ENCODE measurements at places on chromosomes 7 and 10.

DNA sequence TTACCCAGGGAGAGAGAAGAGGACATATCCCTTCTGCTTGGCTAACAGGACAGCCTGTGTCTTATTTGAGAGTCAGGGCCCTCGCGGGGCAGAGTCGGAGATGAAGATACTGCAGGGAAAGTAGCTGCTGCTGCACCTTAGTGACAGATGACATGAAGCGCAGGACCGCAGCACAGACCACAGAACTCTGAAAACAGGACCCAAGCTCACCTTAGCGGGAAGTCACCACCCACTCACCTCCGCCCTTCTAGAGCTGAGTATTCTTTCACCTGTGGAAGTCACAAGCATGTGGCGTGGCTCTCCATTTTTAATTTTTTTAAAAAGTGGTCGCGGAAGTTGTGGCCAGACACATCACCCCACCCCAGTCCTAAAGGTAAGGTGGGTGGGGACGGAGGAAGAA lies 191.4 kb downstream of the FAM107B start:
- peak; percentile 92 for DNase-seq

GRCh38 chr7:42218248-42218647 lies 18.8 kb downstream of the GLI3 start:
- DNase-seq = no peak

- no peak for DNase-seq
These were observed 187.4 kb upstream of the PDE1C start for GRCh38 chr7:32257621-32258020.

- no peak for DNase-seq
These were observed 15.5 kb downstream of the KLF6 start for GRCh38 chr10:3769556-3769955.

- DNase-seq = no peak
These were observed 32.9 kb downstream of the TMEM168 start for GRCh38 chr7:112757337-112757736.

- no peak for DNase-seq
These were observed 201.7 kb upstream of the PTN start for GRCh38 chr7:137545059-137545716.

DNA sequence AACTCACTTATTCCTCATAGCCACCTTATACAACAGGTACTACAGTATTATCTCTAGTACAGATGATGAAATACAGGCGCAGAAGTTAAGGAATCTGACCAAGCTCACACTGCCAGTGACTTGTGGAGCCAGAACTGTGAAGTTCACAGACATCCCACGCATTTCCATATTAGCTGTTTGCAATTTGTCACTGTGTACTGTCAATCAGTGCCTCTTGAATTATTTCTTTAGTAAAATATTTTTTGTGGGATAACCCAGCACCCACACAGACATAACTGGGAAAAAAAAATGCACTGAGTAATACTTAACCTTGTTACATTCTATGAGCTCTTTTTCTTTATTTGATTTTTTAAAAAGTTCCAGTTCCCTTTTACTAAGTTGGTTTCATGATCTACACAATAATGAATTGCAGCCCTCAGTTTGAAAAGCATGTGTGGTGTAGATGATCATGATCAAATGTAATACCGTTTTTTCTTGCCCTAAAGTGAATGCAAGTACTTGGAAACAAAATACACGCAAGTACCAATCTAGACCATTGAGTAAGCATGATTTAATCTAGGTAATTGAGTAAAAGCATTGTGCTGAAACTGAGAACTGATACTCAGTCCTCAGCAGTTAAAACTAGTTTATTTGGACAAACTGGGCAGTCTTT lies 14.1 kb downstream of the CUL1 start:
- DNase-seq = no peak

DNA sequence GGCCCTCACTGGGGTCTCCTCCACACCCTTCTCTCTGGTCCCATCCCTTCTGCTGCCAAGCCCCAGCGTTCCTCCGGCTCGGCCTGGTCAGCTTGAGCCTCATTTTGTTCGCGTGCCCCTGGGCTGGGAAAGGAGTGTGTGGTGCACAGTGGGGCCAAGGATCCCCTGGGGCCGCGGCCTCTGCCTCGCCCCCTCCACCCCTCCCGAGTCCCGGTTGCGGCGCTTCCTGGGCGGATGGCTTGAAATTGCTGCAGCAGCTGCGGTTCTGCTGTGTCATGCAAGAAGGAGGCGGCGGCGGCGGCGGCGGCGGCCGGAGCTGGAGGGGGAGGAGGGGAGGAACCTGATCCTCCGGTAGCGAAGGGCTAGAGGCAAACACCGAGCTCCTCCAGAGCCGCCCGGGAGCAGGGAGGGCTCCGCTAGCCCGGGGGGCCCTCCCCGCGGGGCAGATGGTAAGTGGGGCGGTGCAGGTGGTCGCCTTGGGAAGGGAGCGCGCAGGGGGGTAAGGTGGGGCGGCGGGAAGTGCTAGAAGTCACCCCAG lies 217.8 kb upstream of the MKLN1 start:
- DNase-seq = peak; percentile 83

GRCh38 chr10:24215196-24215595 lies 6.3 kb downstream of the KIAA1217 start:
- DNase-seq = no peak

GRCh38 chr7:154698726-154699291 lies 304.1 kb downstream of the PAXIP1 start:
- DNase-seq = no peak

DNA sequence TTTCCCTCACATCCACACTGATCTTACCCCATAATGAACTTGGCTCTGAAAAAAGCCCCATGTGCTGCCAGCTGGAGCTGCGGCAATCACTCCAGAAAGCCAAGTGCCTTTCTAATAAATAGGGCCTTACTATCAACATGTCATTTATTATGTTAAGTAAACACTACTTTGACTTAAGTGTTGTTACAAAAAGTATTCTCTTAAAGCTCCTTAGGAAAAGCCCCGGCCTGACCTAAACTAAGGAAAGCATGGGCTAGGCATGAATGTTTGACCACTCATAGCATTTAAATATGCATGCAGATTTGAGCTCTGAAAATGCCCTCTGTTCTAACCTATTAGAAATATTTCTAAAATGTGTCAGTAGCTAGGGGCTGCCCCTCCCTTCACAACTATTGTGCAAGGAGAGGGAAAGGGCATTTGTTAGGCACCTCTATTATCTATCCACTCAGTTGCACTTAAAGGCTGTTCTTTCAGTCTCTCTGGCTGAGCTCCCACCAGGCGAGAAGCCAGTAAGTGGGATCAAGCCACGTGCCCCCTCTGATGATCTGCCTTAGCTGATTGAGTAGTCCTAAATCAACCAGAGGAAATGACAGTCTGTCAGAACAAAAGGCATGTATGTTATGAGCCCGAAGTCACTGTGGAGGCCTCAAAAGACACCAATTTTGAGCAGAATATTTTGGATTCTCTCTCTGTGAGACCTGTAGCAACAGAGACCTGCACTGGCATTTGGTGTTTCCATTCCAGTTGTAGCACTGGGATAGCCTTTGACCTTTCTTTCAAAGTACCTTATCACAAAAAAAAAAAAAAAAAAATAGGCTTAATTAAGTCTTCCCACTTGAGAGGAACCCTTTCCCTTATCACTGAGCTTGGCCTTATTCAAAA lies 77.1 kb downstream of the ITGB8 start:
- DNase-seq = no peak

- no peak for DNase-seq
These were observed 1.0 kb downstream of the CCDC186 start for GRCh38 chr10:114172776-114173602.

GRCh38 chr7:129375141-129375938 lies 58.9 kb upstream of the STRIP2 start:
- DNase-seq = no peak

DNA sequence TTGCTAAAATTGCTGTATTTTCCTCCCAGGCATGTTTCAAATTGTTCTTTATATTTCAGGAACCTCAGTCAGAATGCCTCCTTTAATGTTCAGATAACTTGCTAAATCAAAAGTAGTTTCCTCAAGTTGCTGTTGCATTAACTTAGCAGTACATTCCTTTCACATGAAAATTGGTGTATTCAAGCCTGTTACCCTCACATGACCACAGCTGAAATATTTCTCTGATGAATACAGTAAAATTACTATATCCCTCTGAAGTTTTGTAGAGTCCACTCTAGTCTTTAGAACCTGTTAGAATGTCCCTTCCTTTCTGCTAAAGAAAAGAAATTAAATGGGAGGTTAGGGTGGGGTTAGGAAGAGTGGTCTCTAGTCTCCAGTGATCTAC lies 24.5 kb upstream of the C1GALT1 start:
- DNase-seq = no peak

Data from activated naive CD4-positive, alpha-beta T cell treated with anti-CD3 and anti-CD28 coated beads, Interleukin-2, amount 10 ng/mL, durations not matched to agents 7 days and 5 days (primary cell).